Trophoblast cell (in vitro differentiated cells and primary cell): ENCODE measurements at places on chromosomes 5 and 9.

DNA sequence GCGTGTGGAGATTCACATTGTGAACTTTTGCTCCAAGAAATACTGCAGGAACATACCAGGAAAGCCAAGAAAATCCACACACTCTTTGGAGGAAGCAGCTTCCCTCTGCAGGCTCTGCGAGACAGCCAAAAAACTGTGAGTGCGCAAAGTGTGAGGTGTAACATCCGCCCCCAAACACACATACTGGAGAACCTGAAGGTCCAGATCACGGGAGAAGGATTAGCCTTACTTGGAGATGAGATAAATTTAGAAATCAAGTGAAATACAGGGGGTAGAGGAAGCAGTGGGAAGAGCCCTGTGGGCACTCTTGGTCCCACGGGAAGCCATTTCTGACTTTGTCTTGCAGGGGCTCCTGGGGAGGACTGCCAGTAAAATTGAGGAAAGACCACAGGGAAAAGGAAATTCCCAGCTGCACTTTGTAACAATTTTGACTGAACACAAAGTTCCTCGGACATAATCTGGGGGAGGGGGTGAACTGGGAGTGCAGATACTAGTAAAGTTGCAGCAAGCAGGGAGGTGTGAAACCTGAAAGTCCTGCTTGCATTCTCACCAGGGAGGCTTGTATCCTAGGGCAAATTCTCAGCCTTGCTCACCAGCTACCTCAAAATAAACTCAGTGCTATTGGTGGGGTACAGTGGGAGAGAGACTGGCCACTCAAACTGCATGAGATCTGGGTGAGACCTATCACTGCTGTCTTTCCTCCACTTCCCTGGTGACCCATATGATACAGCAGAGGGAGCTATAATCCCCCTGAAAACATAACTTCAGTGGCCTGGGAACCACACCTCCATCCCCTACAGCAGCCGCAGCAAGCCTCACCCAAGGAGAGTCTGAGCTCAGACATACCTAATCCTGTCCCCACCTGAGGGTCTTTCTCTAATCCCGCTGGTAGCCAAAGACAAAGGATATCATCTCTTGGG, 109.1 kb downstream of the ALDH1A1 start:
- no peak for DNase-seq

GRCh38 chr9:78865737-78866136, 568.8 kb downstream of the PSAT1 start:
- peak; percentile 4 for DNase-seq

GRCh38 chr5:143698574-143698973, 113.4 kb upstream of the HMHB1 start:
- DNase-seq = no peak

DNA sequence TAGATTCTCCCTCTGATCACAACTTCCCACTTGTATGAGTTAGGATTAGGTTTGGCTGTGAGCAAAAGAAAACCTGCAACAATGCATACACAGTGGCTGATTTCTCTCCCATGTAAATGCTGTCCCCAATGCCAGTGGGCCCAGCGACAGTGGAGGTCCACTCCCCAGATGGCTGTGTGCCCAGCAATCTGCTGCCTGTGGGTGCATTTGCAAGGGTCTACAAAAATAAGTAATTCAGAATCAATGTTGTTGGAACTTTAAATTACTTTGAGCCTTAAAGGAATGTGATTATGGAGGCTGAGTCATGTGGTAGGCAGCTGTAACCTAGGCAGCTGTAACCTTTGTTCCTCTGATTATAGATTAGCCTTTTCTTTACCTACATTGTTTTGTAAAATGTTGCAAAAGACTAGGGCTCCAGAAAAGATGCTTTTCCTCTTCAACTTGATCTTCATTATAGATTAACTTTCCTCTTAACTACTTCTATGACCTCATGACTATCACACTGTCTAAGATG, 14.2 kb upstream of the MXD3 start:
- DNase-seq = peak; percentile 84

DNA sequence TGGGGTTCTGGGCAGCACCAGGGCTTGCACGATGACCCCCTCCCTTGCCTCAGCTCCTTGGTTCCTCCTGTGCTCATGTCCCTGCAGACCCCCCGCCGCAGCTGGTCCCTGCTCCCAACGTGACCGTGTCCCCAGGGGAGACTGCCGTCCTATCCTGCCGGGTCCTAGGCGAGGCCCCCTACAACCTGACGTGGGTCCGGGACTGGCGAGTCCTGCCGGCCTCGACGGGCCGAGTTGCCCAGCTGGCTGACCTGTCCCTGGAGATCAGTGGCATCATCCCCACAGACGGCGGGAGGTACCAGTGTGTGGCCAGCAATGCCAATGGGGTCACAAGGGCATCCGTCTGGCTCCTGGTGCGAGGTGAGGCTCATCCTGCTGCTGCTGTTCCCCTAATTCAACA, 39.1 kb downstream of the HMCN2 start:
- no peak for DNase-seq

- peak; percentile 18 for DNase-seq
Observed at GRCh38 chr5:179343719-179344430, 1.4 kb downstream of the ADAMTS2 start.

- peak; percentile 21 for DNase-seq
Observed at GRCh38 chr5:25458628-25459027, 813.9 kb upstream of the CDH10 start.

- DNase-seq = no peak
Observed at GRCh38 chr9:114737118-114737517, 55.1 kb upstream of the TEX48 start.

GRCh38 chr9:121902461-121903135, 190.5 kb downstream of the TTLL11 start:
- DNase-seq = peak; percentile 94

- DNase-seq = no peak
Observed at GRCh38 chr9:124795881-124796431, 19.0 kb downstream of the OLFML2A start.

- no peak for DNase-seq
Observed at GRCh38 chr9:80320480-80320879, 748.7 kb downstream of the TLE4 start.

GRCh38 chr9:75633451-75634057, 256.9 kb upstream of the PCSK5 start:
- no peak for DNase-seq

GRCh38 chr9:70413799-70414775, at the start of gene KLF9:
Gene KLF9, minus strand, starts transcription at chr9:70414657. Its CDS starts 1,294 bp downstream, at chr9:70413363.
- peak; percentile 89 for DNase-seq

DNA sequence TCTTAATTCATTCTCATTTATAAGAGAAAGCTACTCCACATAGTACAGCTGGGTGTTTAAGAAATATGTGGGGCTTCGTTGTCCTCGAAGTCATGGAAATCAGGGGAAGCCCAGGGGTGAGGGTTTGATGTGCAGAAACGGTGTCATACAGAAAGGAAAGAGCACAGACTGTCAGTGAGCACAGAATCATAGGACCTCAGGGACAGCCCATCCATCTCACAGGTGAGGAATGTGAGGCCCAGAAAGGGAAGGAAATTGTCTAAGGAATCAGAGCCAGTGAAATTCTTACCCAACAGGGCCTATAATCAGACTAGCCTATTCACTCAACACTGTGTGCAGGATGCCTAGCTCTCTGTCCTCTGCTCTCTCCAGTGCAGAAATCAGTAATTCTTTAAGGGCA, 535.6 kb downstream of the SPOCK1 start:
- no peak for DNase-seq

GRCh38 chr5:124289641-124290311, 456.7 kb downstream of the ZNF608 start:
- DNase-seq = no peak

GRCh38 chr5:143258559-143259253, 144.8 kb downstream of the NR3C1 start:
- peak; percentile 77 for DNase-seq

DNA sequence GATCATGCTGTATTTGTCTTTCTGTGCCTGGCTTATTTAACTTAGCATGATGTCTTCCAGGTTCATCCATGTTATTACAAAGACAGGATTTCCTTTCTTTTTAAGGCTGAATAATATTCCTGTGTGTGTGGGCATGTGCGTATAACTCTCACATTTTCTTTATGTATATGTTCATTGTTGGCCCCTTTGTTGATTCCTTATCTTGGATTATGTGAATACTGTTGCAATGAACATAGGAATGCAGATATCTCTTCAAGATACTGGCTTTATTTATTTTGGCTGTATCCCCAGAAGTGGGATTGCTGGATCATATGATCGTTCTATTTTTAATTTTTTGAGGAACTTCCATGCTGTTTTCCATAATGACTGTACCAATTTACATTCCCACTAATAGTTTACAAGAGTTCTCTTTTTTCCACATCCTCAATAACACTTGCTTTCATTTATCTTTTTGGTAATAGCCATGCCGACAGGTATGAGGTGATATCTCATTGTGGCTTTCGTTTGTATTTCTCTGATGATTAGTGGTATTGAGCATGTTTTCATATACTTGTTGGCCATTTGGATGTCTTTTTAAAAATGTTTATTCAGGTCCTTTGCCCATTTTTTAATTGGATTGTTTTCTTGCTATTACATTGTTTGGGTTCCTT, 38.0 kb downstream of the CREBRF start:
- peak; percentile 9 for DNase-seq

- DNase-seq = no peak
Observed at GRCh38 chr5:41921166-41921565, 3.9 kb upstream of the FBXO4 start.

DNA sequence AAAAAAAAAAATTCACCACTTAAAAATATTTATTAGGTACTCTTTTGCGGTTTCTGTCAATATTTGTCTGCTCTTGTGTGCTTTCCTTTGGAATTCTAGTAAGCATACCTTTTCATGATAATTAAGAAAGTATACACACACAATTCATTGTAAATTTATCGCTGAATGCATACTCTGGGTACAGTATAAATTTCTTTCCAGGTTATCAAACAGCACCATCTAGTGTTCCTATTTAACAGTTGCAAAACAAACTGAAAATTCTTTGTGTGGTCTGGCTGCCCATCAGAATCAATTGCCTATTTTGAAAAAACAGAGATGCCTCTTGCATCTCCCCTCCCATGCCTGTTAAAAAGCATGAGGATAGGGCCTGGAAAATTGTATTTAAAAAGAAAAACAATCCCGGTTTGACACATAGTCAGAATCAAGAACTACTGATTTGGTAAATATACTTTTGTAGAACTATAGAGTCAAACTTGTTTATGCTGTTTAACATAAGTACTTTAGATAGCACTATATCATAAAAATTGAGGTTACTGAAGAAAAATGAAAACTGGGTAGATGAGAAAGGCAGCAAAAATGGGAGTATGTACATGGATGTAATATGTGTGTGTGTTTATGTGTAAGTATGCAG, 16.2 kb downstream of the PGGT1B start:
- no peak for DNase-seq

- DNase-seq = no peak
Observed at GRCh38 chr9:118148990-118149389, 444.8 kb downstream of the TLR4 start.

GRCh38 chr9:87699835-87700234, 26.1 kb upstream of the CTSL start:
- no peak for DNase-seq

- DNase-seq = no peak
Observed at GRCh38 chr5:79702606-79703380, 13.2 kb downstream of the CMYA5 start.

DNA sequence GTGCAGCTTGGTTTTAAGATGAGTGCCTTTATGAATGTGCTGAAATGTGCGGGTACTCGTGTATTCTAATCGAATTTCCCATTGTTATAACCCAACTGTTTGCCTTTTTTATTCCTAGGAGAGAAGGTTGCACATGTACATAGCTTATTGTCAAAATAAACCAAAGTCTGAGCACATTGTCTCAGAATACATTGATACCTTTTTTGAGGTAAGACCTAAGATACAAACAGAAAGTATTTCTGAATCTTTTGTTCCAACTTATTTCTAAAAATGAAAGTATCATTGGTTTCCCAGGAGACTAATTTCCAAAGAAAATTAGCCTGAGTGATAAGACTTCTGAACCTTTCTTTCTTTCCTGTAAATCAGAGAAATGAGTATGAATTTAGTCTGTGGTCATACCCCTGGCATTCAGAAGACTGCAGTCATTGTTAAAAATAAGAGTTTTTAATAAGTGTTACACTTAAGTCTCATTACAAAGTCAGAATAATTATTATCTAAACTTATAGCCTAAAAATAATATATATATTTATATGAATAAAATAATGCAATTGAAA, 102.4 kb upstream of the OTULINL start:
- no peak for DNase-seq

DNA sequence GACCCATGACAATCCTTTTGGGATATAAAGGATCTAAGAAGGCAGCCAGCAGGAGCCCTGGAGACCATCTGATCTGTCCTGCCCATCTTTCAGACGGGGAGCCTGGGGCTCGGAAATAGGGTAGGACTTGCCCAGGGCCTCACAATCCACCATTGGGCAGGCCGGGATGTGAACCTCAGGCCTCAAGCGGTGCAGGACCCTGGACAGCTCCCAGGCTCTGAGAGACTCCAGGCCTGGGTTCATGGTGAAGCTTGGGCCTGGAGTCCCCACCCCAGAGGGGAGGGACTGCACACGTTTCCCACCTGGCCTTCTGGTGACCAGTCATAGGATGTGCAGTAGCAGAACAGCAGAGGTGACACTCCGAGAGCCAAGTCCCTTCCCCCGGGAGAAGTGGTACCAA, 36.6 kb upstream of the RAPGEF1 start:
- peak; percentile 81 for DNase-seq

GRCh38 chr9:127915801-127916719, 781 bp downstream of the ST6GALNAC4 start:
- no peak for DNase-seq

DNA sequence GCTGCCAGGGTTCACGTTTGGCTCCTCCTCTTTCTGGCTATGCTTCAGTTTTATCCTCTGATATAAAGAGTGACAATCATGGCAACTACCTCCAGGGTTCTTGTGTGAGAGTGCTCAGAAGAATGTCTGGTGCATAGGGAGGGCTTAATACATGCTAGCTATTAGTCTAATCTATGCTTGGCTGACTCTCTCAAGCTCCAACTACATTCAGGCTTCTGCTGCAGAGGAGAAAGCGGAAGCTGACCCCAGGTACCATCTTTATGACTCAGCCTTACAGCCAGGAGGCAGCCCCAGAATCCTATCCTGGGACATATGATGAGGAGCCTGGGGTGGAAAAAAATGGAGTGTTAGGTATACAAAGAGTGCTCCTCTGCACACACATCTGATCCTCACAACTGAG, 32.1 kb upstream of the RASGRF2 start:
- no peak for DNase-seq

DNA sequence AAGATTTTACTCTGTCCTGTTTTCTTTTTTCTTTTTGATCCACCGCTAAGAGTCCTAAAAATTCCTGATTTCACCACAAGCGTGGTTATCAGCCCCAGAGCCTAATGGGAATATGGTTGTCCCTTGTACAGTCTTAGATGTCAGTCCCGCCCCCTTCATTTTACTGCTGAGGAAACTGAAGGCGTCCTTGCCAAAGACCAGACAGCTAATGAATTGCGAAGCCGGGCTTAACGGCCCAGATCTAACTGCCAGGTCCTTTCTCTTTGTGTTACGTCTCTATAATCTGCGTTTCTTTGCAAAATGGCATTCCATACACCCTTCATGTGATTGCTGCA, 497 bp downstream of the NSA2 start:
- no peak for DNase-seq

- no peak for DNase-seq
Observed at GRCh38 chr9:33227008-33227398, 13.0 kb upstream of the SPINK4 start.
